ENCODE measurements at places on chromosomes 5 and 9.

- no peak for DNase-seq
Observed at GRCh38 chr9:129406278-129407225, 214.3 kb downstream of the C9orf50 start.

GRCh38 chr5:103340132-103340531 lies 81.6 kb downstream of the MACIR start:
- DNase-seq = no peak

- DNase-seq = no peak
Observed at GRCh38 chr5:77852068-77852513, 76.0 kb upstream of the TBCA start.

DNA sequence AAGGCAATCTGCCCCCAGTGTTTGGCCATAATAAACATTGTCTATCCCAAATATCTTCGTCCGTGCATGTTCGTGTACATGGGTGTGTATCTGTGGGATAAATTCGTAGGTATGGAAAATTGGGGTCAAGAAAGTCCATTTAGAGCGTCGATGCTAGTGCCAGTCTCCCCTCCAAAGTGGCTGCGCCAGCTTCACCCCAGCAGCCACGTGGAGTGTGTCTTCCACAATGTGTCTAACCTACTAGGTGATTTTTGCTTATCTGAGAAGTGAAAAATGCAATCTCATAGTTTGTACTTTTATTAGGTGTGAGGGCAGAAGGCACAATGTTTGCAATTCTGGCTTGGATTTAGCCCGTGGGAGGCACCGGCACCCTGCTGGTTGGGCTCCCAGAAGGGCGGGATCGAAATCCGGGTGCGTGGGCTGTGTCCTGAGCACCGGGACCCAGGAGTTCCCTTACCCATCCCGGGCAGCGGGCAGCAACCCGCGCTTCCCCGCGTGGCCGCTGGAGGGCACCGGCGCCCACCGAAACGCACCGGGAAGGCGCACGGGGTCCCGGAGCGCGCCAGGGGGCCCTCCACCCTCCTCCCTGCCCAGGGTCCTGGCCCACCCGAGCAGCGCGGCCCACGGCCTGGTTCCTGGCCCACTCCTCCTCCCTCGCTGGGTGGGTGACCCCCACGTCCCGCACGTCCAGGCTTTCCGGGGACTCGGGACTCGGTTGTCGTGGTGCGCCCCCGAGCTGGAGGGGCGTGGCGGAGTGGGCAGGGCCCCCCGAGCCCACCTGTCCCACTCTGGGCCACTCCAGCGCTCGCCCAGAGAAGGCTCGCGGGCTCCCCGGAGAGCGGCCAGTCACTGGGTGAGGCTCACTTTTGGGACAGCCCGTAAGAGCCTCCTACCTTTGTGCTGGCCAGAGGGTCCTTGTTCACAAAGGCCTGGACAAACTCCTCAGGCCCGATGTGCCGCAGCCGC lies 55.4 kb upstream of the RNF130 start:
- peak; percentile 64 for DNase-seq

Measured in activated T-cell treated with anti-CD3 and anti-CD28 coated beads, Interleukin-2, amount 50 U/mL, for 48 hours (primary cell).